Stimulated activated CD4-positive, alpha-beta T cell treated with anti-CD3 and anti-CD28 coated beads, Interleukin-2, amount 100 ng/mL, for 48 hours (primary cell): ENCODE measurements at places on chromosomes 1 and 21.

- DNase-seq, result no peak
Observed at GRCh38 chr1:93614541-93614940, 67.1 kb downstream of the BCAR3 start.

DNA sequence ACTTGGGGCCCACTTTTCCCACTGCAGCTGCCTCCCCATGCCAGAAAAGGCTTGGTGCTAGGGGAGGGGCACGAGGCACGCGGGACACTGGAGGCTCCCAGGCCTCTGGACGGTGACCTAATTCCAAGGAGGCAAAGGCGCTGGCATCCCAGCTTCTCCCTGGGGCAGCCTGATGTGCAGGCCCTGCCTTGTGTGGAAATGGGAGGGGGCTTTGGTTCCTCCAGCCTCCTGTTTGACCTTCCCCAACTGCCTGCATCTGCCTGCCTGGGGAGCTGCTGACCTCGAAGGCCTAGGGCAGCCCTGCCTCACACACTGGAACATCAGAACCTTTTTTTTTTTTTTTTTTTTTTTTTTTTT, 39.9 kb downstream of the KIAA1614 start:
- no peak for DNase-seq

- no peak for DNase-seq
Observed at GRCh38 chr1:205376739-205377138, 20.0 kb upstream of the KLHDC8A start.

GRCh38 chr1:205547936-205548827, 43.7 kb downstream of the CDK18 start:
- DNase-seq, result no peak

DNA sequence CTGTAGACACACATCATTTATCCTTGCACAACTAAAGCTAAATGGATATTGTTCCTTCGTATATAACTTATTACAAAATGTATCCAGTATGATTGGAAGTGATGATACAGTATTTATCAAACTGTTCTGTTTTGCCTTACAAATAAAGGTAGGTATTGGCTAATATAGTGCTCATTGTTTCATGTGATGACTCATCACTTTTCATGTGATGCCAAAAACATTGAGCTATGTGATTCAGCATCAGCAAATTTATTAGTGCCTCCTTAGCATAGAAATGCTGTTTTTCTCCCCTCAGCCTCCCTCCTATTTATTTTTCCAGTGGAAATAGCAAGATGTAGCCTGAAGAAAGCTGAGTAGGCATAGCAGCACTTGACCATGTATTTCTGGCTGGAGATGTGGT, 228.6 kb upstream of the LYPLAL1 start:
- DNase-seq, result no peak

DNA sequence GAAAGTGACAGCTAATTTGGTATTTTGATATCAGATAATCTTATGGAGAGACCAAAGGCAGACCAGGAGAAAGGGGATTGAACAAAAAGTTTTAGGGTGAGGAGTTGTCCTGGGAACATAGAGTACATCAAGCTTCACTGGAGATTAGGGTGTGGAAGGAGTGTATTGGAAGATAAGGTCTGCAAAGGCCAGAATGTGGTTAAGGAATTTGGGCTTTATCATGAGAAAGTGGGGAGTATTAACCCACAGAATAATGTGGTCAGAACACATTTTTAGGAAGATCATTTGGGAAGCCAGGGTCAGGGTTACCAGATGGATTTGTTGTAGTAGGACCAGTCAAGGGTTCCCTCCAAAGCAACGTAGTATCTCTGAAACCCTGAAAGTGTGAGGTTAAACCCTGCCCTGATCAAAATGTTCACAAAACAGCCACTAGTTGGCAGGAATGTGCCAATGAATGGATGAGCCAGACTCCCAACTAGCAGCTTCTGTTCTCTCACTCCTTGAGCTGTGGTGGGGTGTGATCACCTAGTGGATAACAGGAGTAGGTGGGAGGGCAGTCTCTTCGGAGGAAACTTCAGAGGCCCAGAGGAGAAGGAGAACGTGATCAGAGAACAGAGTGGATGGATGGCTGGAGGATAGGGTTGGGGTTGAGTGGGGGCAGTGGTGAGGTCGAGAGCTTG, 35.8 kb downstream of the SLC2A1 start:
- peak; percentile 46 for DNase-seq

DNA sequence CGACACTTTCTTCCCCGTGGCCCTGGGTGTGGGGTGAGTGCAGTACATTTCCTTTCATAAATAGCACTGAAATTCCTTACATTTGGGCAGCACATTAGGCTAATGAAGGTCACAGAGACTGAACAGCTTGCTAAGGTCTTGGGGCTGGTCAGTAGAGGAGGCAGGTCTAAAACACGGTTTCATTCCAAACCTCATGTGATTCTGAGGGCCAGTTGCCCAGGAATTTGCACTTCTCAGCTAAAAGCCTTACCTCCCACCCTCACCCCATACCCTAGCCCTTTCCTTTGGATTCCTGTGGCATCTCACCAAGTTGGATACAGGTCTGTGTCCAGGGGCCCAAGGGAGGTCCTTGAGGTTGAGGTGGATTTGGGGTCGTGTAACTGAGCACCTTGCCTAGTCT, 147.8 kb upstream of the CD34 start:
- no peak for DNase-seq

GRCh38 chr1:41517062-41517438, 32.6 kb upstream of the EDN2 start:
- DNase-seq, result no peak

GRCh38 chr1:27556781-27557595, 47.0 kb downstream of the AHDC1 start:
- DNase-seq, result peak; percentile 75

DNA sequence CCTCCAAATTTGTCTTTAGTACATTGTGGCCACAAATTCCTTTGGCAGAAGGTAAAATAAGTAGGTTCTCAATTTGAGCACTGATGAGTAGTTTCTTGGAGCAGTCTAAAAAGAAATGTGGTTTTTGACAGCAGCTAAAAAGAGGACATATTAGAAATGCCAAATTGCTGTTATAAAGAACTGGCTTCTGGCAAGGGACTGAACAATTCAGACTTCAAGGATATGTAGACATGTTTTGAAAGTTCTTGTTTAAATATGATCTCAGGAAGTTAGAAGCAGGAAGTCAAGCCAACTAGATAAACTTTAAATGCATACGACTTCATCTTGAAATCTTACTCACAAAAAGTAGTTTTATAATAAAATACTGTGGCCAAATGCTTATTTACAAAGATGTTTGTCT, 18.8 kb downstream of the C1orf52 start:
- no peak for DNase-seq

GRCh38 chr1:181122222-181122621, 33.7 kb downstream of the IER5 start:
- no peak for DNase-seq
